ENCODE measurements at places on chromosomes 11 and 22.

DNA sequence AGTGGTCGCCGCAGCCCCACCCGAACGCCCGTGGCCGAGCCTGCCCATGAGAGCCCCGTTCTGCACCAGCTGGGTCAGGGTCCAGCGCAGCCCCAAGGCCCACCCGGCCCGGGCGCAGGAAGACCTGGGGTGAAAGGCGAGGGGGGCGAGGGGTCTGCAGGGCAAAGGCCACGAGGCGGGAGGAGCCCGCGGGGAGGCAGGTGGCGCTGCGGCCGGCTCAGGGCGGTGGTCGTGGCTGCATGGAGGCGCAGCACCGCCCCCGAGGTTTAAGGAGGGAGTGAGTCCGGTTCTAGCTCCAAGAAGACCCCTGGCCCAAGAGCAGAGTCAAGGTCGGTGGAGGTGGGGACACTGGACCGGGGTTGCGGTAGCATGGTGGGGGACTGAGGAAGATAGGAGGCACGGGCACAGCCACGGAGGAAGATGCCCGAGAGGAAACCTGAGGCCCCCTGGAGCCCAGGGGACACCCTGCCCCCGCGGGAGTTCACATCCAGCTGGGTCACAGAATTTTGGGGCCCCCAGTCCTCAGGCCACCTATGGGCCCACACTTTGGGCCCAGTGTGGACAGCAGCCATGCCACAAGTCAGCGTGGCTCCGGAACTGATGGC, 514 bp upstream of the HDAC10 start:
- DNase-seq, result no peak

DNA sequence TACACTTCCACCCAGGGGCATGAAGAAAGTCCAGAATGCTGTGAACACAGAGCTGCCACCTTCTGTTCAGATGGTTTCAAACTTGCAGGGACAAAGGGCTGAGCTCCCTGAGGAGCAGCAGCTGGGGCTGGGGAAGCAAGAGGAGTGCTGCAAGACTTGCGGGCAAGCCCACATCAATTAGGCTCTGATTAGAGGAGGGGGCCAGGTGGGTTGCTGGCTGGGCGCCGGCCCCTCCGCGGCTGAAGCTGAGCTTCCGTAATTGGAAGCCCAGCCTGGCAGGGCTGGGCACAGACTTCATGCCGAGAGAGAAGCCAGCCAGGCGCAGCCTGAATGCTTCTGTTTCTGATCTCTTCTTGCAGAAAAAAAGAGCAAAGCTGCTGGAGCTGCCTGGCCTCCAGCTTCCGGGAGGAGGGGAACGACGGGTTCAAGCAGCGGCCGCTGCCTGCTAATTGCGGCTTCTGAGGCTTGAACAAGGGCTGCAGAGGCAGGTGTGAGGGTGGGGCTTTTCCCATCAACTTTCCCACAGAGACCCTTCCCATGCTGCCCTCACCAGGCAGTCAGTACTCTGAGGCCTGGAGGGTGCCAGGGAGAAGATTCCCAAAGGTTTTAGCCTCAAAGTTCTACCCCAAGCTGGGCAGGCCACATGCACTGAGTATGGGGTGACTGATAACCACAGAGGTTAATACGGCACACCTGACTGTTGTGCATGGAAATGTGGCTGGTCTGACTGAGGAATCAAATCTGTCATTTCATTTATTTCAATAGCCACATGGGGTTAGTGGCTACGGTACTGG, 91.1 kb upstream of the LMO1 start:
- no peak for DNase-seq

DNA sequence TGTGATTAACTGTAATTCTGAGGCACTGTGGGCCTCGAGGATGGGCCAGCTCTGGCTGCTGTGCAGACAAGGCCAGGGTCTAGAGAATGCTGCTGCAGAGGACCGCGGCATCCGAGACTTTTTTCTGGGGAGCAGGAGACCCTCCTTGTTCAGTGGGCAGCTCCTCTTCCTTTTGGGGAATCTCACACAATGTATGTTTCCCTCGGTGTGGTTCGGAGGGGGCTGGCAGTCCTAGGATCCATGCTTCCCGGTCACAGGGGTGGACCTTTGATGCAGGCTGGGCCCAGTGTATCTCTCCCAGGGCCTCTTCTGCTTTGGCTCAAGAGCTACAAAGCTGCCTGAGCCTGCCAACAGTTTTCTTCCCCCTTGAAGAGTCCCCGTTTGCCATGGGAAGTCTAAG, 31.5 kb downstream of the MYEOV start:
- DNase-seq, result no peak

DNA sequence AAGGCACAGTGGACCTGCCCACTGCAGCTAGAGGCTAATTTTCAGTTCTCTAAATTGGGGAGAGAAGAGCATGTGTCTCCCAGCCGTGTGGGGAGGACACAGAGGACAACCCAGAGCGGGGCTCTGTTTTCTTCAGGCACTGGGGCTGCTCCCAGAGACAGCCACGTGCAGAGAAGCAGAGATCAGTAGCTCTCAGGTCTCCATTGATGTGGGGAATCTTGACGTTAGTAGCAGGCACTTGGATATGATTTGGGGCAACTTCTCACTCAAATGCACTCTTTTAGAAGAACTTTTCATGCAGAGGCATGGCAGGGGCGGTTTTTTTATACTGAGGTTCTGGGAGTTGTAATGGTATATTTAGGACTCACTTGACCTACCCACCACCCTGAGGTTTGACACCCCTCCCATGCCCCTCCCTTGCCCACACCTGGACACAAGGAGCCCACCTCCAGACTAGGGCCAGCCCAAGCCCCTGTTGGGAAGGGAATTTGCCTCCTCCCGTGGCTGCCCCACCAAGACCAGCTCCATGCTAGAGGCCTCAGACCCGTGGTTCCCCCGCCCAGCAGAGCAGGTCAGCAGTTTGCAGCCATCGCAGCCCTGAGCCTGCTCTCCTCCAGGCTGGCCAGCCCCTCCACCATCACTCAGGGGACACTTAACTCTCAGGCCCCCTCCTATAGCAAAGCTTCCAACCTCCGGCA, 94.2 kb upstream of the RTL6 start:
- DNase-seq, result no peak

GRCh38 chr11:116101902-116102301, 597.7 kb upstream of the CADM1 start:
- no peak for DNase-seq
